ENCODE measurements at places on chromosomes 4 and X. TPM values are rescaled to one million over a fixed set of nuclear protein-coding genes. Genes with fewer than 3 reads are reported as not detected.

- DNase-seq, result no peak
These were observed 32.7 kb downstream of the NFKB1 start for GRCh38 chr4:102533904-102534303.

GRCh38 chr4:86775061-86775460 lies 74.1 kb downstream of the SLC10A6 start:
- DNase-seq, result no peak

DNA sequence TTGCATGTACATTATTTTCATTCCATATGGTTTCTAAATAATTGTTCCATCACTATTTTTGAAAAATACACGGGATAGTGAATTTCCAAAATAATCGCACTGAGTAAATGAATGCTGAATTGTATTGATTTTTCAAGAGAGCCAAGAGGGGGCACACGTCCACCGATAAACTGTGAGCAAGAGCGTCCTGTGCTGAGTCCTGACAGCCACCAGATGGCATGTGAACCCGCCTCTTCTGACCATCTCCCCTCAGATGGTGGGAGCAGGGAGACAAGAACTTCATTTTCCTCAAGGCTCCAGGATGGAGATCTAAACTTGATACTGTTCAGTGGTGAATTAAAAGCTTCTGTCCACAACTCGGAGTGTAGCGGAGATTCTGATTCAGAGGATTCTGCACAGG lies 30.6 kb upstream of the IL9R start:
- no peak for DNase-seq

GRCh38 chr4:44806071-44806470 lies 79.7 kb upstream of the GNPDA2 start:
- DNase-seq, result no peak

- DNase-seq, result no peak
These were observed 12.6 kb downstream of the RUFY3 start for GRCh38 chr4:70734168-70734954.

DNA sequence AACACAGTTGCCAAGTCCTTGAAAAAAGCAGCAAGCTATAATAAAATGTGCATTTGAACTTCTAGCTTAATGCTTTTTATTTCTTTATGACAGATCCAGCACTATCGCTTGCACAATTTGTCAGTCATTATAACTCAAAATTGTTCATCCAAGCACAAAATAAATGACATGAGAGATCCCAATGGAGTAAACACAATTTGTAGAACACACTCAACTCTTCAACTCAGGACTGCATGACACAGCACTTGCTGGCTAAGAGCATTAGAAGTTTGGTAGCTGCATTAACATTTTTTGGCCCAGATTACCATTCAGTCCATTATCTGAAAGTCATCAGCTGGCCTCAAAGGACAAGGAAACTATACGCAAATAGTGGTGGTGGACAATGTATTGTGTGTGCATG lies 530.1 kb downstream of the INPP4B start:
- no peak for DNase-seq

- DNase-seq, result no peak
These were observed 90.0 kb downstream of the SHROOM2 start for GRCh38 chrX:9876201-9876600.

GRCh38 chrX:101682723-101683122 lies 23.1 kb upstream of the ARMCX2 start:
- DNase-seq, result no peak

DNA sequence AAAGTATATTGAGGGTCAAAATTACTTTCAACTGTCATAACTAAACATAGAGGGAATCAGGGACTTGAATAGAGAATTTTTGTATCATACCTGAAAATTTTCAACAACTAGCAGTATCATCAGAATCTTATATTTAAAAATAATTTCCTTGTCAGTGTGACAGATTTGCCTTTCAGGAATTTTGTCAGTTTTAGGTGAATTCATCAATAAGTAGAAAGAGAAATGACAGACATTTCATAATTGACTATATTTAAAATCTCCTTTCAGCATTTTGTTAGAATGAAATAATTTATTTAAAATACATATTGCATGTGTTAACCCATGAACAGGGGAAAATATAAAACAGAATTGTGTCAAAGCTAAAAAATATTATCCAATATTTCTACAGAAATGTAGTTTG lies 8.6 kb upstream of the PDCL2 start:
- DNase-seq, result no peak

- peak; percentile 83 for DNase-seq
These were observed 63.9 kb downstream of the TRAPPC11 start for GRCh38 chr4:183722731-183723560.

- DNase-seq, result no peak
These were observed 71.7 kb upstream of the S100G start for GRCh38 chrX:16578218-16578617.

DNA sequence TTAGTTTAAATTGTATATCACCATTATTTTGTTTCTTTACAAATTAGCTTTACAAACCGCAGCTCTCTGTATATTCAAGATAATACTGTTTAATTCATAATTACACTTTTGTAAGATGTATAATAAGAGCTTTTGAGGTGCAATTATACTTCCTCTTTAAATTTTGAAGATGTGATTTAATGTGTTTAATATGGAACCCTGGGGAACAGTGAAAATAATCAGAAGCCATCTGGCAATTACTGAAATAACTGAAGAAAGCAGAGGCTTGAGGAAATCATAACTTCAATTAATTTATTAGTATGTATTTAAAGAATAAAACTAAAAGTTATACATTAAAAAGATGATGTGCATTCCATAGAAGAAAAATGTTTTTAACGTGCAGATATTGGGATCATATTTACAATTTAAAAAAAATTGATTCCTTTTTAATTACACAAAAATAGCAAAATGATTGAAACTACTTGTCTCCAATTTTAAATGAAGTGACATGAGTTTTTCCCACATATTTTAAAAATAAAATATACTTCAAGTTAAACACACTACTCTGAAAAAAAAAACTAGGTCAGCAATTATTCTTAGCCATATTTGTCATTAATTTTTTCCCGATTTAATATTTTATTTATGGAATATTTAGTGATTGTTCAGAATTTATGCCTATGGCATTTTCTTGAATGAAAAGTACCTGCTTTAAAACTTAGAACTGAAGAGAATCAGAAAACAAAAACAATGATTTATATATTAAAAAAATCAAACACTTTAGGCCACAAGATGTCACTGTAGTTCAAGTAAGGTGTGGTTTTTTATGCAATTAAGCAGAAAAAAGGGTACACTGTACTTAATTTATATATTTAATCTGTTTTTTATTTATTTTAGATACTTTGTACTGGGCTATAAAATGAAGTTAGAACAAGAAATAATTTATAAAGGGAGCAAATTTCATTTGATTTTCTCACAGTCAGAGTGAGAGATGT lies 942.7 kb upstream of the NDST4 start:
- no peak for DNase-seq

DNA sequence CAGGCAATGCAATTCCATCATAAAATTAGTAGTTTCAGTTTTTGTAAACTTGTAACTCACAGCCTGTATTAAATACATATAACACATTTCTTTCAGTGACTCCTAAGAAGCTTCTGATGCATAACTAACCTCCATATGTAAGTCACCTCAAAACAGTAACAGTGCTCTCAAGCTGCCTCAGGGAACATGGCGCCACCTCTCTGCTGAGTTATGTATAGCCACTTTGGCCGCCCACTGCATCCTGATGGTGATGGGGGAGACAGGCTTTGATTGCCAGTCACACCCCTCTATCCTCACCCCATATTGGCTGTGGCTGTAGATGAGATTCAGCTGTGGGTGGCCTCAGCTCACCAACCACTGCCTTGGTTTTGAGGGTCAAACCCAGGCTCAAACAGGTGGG lies 54.3 kb downstream of the LRBA start:
- no peak for DNase-seq

- DNase-seq, result peak; percentile 40
These were observed at the start of gene FHL1 for GRCh38 chrX:136147315-136147901. Gene FHL1, plus strand, starts transcription at chrX:136147533.

GRCh38 chr4:13829457-13829856 lies 201.9 kb upstream of the BOD1L1 start:
- DNase-seq, result no peak

DNA sequence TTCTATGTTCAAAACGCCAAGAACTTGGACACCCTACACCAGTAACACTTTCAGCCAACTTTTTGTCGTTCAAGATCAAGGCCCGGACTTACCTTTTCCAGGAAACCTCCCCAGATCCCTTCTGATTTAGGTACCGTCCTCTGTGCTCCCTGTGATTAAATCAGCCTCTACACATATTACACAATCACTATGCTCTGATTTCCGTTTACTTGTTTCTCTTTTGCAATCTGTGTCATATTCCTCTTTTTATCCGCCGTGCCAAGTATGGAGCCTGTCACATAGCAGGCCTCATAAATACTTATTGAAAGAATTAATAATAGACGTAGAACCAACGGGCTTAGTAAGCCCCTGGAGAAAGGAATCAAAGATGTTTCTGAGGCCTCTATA lies 722 bp upstream of the TMEM33 start:
- DNase-seq, result no peak

GRCh38 chr4:72186714-72187113 lies 154.9 kb downstream of the NPFFR2 start:
- no peak for DNase-seq

- DNase-seq, result no peak
These were observed 104.9 kb downstream of the HS3ST1 start for GRCh38 chr4:11323771-11324170.

GRCh38 chr4:158020176-158020575 lies 152.6 kb downstream of the GASK1B start:
- peak; percentile 77 for DNase-seq

DNA sequence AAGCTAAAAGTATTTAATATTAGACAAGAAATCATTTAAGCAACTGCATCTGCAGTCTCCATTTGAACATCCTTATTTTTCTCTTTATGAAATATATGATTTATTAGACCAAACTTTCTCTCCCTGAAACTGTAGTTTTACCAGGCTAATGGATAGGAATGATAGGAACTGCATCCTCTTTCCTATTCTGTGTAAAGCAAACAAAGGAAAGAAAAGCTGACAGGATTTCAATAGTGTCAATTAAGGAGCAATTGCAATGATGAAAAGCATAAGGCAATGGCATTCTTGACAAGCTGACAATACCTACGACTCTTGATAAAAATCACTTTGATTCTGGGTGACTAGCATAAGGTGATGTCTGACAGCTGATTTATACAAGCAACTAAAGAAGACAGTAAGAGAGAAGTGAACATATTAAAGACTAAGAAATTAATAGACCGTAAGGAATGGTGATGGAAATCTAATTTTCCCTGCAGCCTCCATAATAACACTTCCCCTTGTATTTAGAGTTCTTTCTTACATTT lies 502.5 kb downstream of the TECRL start:
- DNase-seq, result no peak

DNA sequence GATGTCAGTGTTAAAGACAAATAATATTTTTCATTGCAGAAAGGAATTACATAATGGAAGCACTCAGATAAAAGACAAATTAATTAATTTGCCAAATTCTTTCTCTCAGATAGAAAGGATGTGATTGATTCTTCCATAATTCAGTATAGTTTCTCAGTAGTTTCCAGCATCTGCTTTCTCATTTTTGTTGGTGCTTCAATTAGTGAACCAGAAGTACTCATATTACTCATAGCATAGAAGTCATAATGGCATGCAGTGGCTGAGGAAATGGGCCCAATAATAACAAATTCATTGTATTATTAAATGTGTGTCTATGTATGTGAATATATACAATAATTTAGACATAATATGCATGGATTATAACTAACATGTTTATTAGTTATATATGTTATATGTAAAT lies 393.3 kb upstream of the TRAM1L1 start:
- no peak for DNase-seq

GRCh38 chr4:81687471-81687870 lies 215.8 kb upstream of the RASGEF1B start:
- no peak for DNase-seq

GRCh38 chr4:56668267-56668666 lies 12.8 kb downstream of the HOPX start:
- no peak for DNase-seq

Gene POLR2B
- total RNA-seq, result 138 TPM

Gene SYAP1
- 12.6 TPM for total RNA-seq

Gene MAGEA2B
- not detected for total RNA-seq

Gene FMR1NB
- total RNA-seq, result not detected

Gene NPY1R
- total RNA-seq, result not detected

Gene BRS3
- total RNA-seq, result not detected

Gene CT45A8
- not detected for total RNA-seq

Gene FAM241A
- 6.5 TPM for total RNA-seq

Gene ANK2
- 13.1 TPM for total RNA-seq

Gene UGT2B17
- total RNA-seq, result not detected

Gene ELF2
- 36.6 TPM for total RNA-seq

Gene FAM133A
- total RNA-seq, result not detected

Measured in upper lobe of left lung (tissue), 6 donors.